Posterior vena cava (tissue), 2 donors: ENCODE measurements at places on chromosomes 6 and 20. TPM values are rescaled to one million over a fixed set of nuclear protein-coding genes. Genes with fewer than 3 reads are reported as not detected.

DNA sequence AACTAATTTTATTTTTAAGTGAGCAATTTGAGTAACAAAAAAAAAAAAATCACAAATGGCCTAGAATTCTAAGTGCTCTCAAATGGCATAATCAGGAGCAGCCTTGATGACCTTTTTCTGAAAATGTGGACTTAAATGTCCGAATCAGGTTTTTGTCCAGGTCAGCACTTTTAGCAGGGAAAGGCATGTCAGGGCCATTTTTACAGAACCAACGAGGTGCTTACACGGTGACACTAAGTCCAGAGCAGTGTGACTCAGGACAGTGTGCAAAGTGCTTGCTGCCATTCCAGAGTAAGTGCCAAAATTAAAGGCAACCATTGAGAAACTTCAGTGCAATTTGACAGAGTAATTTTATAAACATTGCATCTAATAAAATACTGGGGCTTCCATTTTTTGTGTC is 127.8 kb downstream of the KIF16B start:
- DNase-seq = no peak

- DNase-seq = no peak
Measured at GRCh38 chr6:122385857-122386612, 13.4 kb upstream of the HSF2 start.

DNA sequence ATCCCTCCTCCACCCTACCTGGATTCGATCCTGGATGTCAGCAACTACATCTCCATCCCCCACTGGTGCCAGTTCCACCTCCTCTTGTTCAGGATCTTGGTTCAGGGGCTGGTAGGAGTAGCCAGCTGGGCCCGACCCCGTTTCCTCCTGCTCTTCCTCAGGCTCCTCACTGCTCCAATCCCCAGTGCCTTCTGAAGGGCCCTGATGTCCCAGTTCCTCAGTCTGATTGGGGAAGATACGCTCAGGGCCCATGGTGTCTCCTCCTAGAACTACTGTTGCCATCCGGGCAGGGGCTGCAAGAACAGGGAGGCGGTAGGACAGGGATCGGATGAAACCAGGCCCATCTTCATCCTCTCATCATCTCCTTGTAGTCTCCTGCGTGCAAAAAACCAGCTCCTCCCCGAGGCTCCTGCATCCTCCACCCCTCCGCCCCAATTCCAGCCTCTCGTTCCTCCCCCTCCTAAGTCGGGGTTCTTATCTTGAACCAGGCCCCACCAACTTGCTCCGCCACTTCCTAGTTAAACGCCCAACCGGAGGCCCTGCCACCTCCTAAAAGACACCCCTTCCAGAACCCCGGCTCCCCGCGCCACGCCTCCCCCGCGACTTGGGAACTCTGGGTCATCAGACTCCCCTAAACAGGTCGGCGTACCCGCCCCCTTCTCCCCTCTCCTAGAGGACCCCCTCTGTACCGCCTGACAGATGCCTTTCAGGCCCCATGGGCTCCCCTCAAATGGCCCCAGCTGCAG is 476 bp downstream of the MEA1 start:
- no peak for DNase-seq

- DNase-seq = no peak
Measured at GRCh38 chr6:8526624-8527023, 91.3 kb upstream of the SLC35B3 start.

GRCh38 chr6:15268137-15268908 is 22.5 kb downstream of the JARID2 start:
- no peak for DNase-seq

- no peak for DNase-seq
Measured at GRCh38 chr20:10758446-10758845, 84.6 kb upstream of the JAG1 start.

DNA sequence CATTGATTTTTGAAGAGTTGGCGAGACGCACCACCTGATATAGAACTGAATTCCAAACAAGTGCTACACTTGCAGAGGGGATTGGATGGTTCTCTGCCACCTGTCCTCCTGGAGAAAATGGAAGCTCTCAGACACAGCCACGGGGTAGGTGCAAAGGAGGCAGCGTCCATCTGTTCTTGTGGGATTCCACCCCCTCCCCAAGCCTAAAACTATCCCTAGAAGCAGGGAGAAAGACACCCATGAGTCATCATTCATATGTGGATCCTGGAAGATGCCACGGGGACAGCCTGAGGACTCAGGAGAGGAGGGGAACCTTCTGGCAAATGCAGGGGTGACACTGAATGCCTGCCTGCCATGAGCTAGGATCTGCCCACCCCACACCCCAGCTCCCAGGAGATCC is 171.3 kb upstream of the CST7 start:
- DNase-seq = no peak

- no peak for DNase-seq
Measured at GRCh38 chr6:154583546-154584188, 73.2 kb upstream of the CNKSR3 start.

DNA sequence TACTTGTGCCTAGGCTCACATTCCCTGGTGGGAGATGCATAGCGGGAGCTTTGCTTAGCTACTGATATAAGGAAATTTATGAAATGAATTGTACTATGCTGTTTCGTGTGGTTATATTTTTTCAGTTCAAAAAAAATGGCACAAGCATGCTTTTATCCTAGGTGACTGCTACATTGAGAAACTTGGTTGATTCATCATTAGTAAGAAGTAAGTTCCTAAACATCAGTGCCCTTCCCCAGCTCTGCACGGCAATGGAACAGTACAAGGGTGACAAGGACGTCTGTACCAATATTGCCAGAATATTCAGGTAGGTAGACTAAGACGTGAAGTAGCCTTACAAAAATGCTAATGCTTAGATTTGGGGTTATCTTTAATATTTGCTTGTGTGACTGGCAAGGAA is 79.7 kb downstream of the ARMC2 start:
- DNase-seq = no peak

DNA sequence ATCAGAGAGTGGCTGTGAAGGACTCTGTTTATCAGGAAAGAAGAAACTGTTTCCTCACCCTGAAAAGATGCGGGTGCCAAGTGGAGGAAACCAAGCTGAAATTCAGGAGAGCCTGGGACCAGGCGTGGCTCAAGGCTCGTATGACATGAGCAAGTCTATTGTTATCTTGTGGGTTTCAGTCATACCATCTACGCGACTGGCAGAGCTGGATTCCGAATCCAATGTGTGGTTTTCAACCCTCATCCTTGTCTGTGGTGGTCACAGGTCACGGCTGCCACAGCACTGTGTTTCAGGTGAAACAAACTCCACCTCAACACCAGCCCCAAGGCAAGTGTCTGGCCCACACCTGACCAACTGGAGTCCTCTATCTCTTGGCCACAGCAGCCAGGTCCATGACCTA is 9.1 kb downstream of the MC3R start:
- DNase-seq = no peak

- no peak for DNase-seq
Measured at GRCh38 chr6:127641905-127642304, 64.9 kb downstream of the C6orf58 start.

- no peak for DNase-seq
Measured at GRCh38 chr6:112957536-112957916, 610.4 kb downstream of the RFPL4B start.

DNA sequence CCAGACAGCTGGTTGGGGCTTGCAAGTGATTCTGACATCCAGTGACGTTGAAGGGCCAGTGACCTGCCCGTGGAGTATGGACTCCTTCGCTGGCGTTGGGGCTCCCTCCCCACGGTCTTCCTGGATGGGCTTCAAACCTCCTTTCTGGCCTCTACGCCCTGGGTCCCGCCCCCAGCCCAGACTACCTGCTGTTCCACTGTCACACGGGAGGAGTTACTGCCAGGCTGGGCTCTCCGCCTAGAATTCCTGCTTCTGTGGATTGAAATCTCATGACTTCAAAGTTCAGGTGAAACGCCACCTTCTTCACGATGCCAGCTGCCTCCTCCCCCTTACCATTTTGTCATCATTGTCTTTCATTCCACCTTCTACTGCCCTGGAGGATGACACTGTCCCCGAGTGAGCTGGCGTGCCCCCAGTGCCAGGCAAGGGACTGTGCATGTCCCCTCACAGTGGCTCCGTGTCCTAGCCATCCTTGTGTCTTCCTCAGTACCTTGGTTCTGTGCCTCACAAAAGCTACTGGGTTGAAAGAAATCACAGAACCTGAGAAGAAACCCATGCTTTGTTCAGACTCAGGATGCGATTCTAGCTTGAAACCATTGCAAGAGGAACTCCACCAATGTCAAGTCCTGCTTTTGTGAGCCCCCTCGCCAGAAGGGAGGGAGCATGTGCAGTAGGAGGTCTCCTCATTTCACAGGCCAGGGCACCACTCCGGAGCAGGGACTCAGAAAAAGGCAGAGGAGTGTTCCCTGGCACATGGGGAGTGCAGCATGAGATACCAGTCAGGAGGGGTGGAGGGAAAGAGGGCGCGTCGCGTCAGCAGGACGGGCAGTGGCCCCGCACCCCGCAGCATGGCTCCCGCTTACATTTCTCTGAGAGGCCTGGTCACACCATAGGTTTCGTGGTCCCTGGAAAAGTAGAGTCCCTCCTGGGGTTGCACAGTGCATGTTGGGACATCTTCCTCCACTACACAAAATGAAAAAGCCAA is 11.0 kb upstream of the IRF4 start:
- DNase-seq = peak; percentile 78

The OXT gene
- total RNA-seq = not detected

The HLA-DQA2 gene
- 0.52 TPM for total RNA-seq

The PXMP4 gene
- total RNA-seq = 9.0 TPM

The RUNX2 gene
- 0.83 TPM for total RNA-seq

The LY6G6C gene
- not detected for total RNA-seq

The PCK1 gene
- 0.57 TPM for total RNA-seq

The HACE1 gene
- total RNA-seq = 11.8 TPM

The COL21A1 gene
- total RNA-seq = 9.7 TPM
